ENCODE measurements at places on chromosomes 1 and 21.

DNA sequence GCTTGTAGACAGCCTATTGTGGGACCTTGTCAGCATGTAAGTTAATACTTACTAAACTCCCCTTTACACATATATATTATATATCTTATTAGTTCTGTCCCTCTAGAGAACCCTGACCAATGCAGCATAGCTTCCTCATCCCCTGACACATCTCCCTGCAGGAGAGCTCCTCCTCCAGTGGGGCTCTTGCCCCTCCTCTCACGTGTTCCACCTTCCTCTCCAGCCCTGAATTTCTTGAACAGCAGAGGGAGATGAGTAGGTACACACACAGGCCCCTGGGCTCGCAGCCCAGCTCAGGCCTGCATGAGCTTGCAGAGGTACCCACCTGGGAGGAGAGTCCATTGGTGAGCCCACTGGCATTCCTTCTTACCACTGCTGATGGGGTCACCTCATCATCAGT, 27.3 kb upstream of the GOLT1A start:
- DNase-seq: peak; percentile 6

GRCh38 chr1:225597926-225598575, 54.9 kb downstream of the ENAH start:
- DNase-seq: peak; percentile 34

DNA sequence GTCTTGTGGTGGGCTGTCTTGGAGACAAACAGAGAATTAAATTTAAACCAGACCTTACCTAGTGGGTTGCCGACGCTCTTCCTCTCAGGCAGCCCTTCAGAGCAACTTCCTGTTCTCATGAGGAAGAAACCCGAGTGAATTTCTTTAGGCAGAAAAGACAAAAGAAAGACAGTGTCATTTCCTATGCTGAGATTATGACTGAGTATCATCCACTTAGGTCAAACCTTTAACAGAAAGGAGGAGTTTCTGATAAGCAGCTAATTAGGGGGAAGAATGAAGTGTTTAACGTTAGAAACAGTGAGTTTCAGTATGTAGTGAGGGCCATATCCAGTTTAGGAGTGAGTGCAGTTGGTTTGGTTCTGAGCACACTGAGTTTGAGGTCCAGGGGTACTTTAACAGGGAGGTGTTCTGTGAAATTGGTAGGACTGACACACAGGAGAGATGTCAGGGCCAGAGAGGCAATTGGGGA, 38.7 kb downstream of the FASLG start:
- no peak for DNase-seq

- no peak for DNase-seq
Measured at GRCh38 chr1:111882559-111882958, 106.9 kb downstream of the KCND3 start.

- peak; percentile 77 for DNase-seq
Measured at GRCh38 chr1:77473690-77474089, 191.9 kb downstream of the AK5 start.

DNA sequence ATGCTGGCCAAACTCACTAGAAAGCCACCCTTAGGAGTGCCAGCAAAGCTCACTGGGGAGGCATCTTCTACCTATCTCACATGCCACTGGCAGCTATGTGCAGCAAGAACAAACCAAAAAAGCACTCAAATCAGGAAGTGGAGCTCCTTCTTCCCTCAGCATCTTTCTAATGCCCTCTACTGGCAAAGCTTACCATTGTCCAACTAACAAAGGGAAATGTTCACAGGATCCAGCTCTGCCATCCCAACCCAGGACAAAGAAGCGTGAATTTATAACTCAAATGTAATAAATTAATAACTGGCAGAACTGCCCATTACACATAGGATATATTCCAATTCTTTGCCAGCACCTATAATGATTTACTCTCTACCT, 38.9 kb downstream of the LEPR start:
- DNase-seq: peak; percentile 49

GRCh38 chr1:167544447-167545093, 9.0 kb downstream of the CREG1 start:
- no peak for DNase-seq

GRCh38 chr1:200282497-200283122, 127.2 kb downstream of the ZNF281 start:
- DNase-seq: no peak

- DNase-seq: peak; percentile 14
Measured at GRCh38 chr21:45975020-45975666, 6.4 kb upstream of the COL6A1 start.

DNA sequence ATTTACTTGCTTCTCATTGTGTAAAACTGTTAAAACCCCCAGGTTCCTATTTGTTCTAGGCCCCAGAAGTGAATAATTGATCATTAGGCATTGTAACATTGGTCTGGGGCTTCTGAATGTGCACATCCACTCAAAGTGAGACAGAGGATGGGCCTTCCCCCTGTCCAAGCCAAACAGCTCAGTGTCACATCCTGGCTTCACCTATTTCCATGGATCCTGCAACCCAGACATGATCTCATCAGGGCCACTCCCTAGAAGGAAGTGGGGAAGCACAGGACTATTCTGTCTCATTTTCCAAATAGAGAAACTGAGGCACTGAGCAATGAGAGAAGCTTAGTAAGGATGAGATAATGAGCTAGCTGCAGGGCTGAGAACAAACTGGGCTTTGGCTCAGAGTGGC, 47.4 kb upstream of the TSPAN2 start:
- DNase-seq: peak; percentile 95

- DNase-seq: no peak
Measured at GRCh38 chr1:207510444-207510843, 14.5 kb downstream of the CR1 start.

GRCh38 chr1:176879784-176880620, 284.5 kb downstream of the ASTN1 start:
- DNase-seq: no peak

GRCh38 chr21:17539743-17540341, 27.0 kb downstream of the CXADR start:
- DNase-seq: no peak

GRCh38 chr1:18529714-18530113, 49.0 kb downstream of the KLHDC7A start:
- DNase-seq: no peak

DNA sequence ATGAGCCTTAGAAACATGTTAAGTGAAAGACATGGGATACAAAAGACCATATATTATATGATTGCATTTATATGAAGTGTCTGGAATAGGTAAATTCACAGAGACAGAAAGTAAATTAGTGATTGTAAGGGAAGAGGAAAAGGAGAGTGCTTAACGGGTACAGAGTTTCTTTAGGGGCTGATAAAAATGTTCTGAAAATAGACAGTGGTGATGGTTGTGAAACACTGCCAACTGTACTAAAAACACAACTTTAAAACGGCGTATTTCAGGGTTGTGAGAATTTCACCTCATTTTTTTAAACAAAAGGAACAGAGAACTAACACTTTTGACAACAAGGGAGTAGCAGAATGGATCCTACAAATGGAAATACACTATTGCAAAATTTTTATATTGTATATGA, 13.4 kb downstream of the COP1 start:
- DNase-seq: no peak

- DNase-seq: no peak
Measured at GRCh38 chr1:46589529-46589928, 14.5 kb downstream of the MKNK1 start.

- DNase-seq: no peak
Measured at GRCh38 chr1:226578946-226579578, 30.5 kb downstream of the STUM start.

GRCh38 chr21:17467392-17467791, 45.5 kb upstream of the CXADR start:
- DNase-seq: peak; percentile 44

- peak; percentile 25 for DNase-seq
Measured at GRCh38 chr1:178768423-178768822, 43.4 kb downstream of the RALGPS2 start.

DNA sequence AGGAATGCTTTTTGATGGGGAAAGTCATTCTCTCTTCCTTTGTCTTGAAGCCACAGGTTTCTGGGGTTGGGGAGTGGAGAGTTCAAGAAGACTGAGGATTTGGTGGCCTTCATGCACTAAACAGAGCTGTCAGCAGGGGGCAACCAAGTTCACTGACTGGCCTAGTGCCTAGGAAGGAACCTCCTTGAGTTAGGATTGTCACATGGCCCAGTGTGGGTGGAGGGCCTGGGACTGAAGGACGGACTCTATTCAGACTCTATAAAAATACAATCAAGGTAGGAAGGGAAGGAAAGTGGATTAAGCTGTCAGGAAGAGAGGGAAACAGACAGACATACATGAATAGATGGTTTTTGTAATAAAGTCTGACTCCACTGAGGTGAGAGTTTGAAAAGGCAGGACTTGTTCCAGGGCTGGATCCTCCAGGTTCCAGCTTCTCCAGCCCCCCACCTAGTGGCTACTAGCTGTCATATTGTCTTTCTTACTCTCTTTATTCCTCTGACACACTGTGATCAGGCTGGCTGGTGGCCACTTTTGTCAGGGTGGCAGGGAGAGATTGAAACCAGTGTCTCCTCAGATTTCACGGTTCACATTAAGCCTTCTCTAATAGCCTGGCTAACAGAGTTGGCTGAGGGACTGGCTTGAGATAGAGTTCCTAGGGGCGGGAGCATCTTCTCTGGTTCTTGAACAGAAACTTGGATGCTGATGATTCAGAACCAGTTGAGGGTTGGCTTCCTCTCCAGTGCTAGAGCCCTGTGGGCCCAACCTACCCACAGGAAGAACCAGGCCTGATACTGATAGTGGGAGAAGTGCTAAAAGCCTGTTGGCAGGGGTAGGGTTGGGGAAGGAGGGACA, 4.1 kb upstream of the SH3BGRL3 start:
- DNase-seq: peak; percentile 95

- DNase-seq: peak; percentile 54
Measured at GRCh38 chr1:93021539-93022134, 57.4 kb upstream of the MTF2 start.

DNA sequence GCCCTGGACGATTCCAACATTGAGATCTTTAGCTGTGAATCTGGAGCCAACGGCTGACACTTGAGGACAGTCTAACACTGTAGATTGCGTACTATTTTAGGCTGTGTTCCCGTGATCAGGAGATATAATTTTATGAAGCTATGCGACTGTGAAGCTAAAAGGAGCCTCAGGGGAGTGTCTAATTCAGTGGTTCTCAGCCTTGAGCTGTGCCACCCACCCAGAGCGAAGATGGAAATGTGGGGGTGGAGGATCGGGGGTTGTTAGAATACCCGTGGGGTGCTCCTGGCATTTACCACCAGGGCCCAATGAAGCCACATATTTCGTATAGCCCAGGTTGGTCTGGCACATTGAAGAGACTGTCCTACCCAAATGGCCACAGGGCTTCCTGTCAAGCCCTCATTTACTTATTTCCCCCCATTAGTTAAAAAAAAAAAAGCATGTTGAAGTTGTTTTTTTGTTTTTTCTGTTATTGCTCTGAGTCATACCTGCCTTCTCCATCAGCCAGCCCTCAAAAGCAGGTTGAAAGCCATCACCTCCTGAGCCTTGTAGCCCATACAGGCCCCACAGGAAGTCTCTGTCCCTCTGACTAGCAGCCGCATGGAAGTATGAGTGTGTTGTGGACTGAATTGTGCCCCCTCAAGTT, 141.7 kb downstream of the GALNT2 start:
- DNase-seq: no peak

- DNase-seq: no peak
Measured at GRCh38 chr1:109806733-109807400, 43.1 kb upstream of the EPS8L3 start.

DNA sequence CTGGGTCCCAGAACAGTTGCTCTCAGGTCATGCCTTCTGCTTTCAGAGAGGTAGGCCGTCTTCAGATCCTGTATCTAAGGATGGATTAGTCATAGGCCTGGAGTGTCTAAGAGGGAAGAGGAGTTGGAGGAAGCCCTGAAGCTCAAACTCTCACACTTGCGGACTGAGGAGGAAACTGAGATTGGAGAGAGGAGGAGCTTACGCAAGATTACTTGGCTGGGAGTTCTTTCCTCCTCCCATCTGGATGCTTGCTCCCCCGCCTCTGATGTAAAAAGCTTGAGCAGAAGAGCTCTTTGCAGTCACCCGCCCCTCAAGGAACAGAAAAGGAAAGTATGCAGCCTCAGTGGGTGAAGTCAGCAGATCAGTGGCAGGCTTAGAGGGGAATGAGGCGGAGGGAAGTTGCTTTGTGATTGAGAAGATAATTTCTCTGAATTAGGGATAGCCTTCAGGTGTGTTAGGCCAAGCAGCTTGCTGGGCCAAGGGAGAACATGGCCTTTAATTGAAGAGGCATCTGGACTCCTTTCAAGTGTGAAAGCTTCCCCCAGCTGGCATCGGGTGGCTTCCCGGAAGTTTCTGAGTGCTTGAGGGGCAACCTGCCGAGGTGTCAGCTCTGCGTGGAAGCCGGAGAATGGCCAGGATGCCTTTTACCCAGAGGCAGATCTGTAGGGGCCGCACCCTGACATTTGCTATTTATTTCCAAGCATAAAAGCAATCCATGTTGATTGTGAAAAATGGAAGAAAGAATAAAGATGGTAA, 6.6 kb downstream of the ADORA1 start:
- DNase-seq: peak; percentile 75

- DNase-seq: no peak
Measured at GRCh38 chr21:45990741-45991605, 9.4 kb downstream of the COL6A1 start.
